ENCODE measurements at places on chromosomes 7 and 10.

- no peak for DNase-seq
Measured at GRCh38 chr7:119748251-119748860, 524.6 kb upstream of the KCND2 start.

DNA sequence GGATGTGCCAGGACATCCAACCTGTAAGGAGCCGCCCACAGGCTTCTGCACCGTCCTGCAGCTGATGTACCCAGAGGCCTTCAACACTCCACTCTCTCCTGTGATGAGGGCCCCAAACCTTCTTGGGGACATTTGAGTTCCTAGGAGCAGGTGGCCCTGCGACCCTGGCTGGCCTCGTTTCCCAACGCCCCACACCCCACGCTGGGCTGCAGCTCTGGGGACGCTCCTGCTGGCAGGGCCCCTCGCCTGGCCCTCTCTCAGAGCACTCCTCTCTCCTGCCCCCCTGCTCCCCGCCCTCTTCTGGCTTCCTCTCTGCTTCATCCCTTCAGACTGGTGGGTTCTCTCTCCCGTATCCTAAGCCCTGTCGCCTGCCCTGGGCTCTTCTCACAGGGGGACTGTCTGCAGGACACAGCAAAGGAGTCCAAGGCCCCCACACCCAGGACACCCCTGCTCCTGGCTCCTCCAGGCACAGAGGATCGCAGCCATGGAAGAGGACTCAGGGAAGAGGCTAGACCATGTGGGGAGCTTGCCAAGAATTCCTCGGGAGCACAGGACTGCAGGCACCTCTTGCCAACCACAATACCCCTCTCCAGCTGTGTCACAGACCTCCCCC, 541.4 kb downstream of the TCERG1L start:
- no peak for DNase-seq

DNA sequence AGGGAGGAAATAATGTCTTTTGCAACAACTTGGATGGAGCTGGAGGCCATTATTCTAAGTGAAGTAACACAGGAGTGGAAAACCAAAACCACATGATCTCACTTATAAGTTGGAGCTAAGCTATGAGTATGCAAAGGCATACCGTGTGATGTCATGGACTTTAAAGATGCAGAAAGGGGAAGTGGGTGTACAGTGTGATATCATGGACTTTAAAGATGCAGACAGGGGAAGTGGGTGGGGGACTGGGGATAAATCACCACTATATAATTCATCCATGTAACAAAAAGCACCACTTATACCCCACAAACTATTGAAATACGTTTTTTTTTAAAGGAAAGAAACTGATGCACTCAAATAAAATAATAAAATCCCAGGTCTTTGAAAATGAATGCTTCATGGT, 29.5 kb downstream of the LYZL2 start:
- no peak for DNase-seq

DNA sequence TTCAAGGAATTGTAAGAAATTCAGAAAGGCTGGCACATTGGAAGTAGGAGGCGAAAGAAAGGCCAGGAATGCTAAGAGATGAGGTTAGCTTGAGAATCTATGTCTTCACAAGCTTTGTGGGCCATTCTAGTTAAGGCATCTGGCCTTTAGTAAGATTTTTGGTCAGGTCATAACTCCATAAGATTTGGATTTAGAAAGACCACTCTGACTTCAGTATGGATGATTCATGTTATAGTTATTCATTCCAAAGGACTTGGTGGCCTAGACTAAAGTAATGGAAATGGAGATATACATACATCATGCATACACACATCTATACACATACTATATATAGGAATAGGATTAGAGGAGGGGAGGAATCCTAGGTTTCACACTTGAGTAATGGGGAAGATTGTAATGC, 77.5 kb downstream of the SEPTIN7 start:
- DNase-seq = no peak

- DNase-seq = peak; percentile 19
Measured at GRCh38 chr7:23055582-23056178, 41.8 kb upstream of the HYCC1 start.

DNA sequence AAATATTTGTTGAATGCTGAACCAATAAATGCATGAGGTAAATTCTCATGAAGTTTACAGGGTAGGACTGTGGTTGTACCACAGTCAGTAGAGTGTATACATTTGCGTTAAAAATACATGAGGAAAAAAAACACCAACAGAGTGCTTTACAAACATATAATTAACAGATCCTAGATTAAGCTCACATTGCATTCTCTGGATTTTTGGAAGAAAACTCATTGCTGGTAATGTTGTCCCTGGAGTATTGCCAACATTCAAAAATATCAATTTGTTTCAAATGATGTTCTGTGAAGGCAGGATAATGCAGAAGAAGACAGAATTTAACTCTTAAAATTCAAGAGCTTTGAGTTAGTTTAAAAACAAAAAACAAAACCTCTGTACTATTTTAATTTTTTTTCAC, 95.5 kb downstream of the MBL2 start:
- no peak for DNase-seq

DNA sequence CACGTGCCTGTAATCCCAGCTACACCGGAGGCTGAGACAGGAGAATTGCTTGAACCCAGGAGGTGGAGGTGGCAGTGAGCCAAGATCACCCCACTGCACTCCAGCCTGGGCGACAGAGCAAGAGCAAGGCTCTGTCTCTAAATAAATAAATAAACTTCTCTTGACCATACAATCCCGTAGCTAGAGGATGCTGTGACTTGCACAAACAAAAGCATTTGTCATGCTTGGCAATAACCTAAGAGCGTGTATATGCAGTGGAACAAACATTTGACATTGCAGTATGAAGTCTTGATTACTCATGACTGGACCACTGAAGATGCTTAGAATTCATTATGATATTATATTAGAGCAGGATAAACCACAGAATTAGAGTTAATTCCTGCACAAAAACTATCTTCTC, 1.4 kb upstream of the C7orf57 start:
- DNase-seq = no peak

DNA sequence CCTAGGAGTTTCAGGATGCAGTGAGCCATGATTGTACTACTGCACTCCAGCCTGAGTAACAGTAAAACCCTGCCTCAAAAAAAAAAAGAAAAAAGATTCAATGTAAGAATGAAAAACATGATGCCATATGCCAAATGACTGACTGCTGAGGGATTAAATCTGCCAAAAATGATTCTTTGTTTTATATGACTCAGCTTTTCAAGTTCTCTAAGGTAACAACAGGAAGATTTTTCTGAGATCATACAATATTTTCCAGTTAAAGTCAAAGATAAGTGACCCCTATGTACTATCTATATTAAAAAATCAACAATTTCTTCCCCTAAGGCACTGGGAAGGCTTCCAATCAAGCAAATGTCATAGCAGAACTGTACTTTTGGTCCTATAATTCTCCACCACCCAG, 271.2 kb upstream of the IMMP2L start:
- DNase-seq = no peak

- DNase-seq = no peak
Measured at GRCh38 chr10:67735430-67735829, 39.4 kb upstream of the CTNNA3 start.

GRCh38 chr7:94510582-94511496, 1.2 kb downstream of the CASD1 start:
- DNase-seq = no peak

All from stimulated activated CD4-positive, alpha-beta T cell treated with anti-CD3 and anti-CD28 coated beads, Interleukin-1b, Interleukin-23, amount 100 ng/mL, for 1 hour (primary cell).